Fibroblast of villous mesenchyme (primary cell): ENCODE measurements at places on chromosomes 12 and 14.

DNA sequence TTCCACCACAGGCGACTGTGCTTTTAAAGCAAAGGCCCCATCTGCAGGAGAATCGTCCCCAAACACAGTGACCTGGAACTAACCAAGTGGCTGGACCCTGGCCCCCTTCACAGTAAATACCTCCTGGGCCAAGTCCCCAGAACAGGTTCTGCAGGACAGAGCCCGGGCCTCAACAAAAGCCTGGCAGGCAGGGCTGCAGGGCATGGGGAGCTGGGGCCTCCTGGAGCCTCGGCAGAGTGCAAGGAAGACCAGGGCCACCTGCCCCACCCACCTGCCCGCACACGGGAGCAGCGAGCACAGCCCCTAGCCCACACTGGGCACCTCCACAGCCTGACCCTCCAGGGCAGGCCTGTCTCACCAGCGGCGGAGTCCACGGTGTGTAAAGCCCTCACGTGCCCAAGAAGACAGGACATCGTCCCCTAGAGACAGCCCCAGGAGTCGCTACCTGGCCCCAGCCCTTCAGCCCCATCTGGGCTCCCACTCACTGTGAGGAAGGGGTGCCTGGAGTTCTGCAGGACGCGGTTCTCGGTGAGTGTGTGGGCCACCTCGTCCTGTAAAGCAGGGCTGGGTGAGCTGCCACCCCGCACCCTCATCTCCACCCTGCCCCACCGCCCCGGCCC is 21.0 kb downstream of the AKT1 start:
- no peak for DNase-seq

GRCh38 chr14:63996016-63996415 is 143.2 kb downstream of the SYNE2 start:
- DNase-seq, result no peak

DNA sequence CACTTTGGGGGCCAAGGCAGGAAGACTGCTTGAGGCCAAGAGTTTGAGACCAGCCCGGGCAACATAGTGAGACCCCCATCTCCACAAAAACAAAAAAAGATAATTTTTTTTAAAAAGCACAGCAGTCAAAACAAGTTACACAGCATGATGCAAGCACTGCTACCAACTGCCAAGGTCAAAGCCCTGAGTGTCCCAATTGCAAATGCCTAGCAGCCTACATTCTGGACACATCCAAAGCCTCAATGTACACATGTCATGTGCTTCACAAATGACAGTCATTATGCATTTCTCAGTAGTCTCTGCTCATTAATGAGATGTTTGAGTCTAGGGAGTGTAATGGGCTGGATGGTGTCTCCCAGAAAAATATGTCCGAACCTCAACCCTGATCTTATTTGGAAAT is 113.7 kb upstream of the CCND2 start:
- DNase-seq, result no peak

DNA sequence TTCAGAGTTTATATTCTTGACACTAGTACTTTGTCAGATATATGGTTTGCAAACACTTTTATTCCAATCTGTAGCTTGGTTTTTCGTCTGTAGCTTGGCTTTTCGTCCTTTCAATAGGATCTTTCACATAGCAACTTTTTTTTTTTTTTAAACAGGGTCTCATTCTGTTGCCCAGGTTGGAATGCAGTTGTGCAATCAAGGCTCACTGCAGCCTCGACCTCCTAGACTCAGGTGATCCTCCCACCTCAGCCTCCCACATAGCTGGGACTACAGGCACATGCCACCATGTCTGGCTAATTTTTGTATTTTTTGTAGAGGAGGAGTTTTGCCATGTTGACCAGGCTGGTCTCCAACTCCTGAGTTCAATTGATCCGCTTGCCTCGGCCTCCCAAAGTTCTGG is 460.4 kb upstream of the SOX5 start:
- DNase-seq, result no peak

DNA sequence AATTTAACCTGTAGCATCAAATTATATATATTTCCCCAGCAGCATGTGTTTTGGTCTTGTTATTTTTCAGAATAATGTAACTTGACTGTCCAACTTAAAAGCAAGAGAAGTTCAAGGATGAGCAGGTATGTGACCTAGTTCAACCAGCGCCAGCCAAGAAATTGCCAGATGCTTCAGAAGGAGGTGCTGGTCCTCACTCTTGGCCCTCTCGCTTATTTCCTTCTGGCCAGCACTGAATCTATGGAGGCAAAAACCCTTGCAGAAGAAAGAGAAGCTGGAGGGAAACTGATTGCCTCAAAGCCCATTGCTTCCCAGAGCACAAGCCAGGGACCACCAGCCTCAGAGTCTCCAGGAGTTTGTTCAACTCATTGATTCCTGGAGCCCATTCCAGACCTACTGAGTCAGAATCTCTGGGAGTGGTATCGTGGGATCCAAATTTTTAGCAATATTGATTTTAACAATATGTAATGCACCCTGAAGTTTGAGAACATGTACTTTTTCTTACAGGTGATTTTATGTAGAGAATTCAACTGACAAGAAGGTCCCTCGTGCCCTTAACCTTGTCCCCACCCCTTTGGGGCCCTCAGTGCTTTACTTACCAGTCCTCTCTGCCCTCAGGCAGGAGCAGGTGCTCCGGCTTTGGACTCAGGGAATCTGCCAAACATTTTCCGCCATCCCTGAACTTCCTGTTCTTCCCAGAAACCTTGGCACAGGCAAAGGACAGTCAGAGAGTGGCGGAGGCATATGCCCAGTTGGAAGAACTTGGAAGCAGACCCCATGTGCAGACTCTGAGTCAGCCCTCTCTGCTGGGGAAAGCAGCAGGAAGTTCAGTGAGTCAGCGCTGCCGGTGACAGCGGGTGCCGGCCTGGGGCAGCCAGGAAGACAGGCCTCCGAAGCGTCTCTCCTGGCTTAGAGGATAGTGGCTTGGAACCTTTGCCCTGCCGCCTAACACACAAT is 10.4 kb downstream of the BEST3 start:
- DNase-seq, result peak; percentile 85

DNA sequence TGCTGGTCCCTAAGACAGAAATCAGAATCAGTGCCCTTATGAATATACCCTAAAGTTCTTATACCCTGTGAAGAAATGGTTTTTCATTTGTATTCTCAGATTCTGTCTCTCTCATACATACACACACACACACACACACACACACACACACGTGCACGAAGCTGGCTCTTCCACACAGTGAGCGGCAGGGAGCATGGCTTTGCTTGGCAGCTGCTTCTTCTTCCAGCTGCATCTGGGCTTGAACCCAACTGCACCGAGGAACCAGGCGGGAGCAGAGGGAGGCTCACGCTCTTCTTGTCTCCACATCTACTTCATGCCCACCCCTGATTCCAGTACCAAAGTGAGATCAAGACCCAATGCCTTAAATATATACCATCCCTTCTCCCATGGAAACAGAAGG is 19.4 kb downstream of the GRIN2B start:
- no peak for DNase-seq

GRCh38 chr12:107135177-107135576 is 41.8 kb upstream of the CRY1 start:
- DNase-seq, result no peak

- DNase-seq, result peak; percentile 37
Observed at GRCh38 chr14:99393059-99393655, 87.5 kb downstream of the SETD3 start.

- DNase-seq, result no peak
Observed at GRCh38 chr14:67663633-67664032, 10.8 kb downstream of the VTI1B start.

DNA sequence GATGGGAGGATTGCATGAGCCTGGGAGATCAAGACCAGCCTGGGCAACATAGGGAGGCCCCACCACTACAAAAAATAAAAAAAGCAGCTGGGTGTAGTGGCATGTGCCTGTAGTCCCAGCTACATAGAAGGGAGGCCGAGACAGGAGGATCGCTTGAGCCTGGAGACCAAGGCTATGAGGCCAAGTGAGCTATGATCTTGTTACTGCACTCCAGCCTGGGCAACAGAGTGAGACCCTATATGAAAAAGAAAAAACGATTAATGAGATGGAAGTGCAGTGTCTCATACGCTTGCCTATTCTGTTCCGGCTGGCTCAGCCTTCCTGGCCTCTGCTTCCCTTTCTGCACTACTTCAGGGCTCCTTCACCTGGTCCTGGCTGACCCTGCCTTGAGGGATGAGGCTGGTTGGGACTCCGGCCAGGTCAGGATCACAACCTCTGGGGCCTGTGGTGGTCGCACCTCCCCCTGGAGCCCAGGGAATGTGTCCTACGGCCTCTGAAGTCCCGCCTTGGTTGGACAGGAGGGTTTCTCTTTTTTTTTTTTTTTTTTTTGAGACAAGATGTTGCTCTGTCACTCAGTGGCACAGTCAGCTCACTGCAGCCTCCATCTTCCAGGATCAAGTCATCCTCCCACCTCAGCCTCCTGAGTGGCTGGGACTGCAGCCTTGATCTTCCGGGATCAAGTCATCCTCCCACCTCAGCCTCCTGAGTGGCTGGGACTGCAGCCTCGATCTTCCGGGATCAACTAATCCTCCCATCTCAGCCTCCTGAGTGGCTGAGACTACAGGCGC is 10.7 kb downstream of the TEDC1 start:
- no peak for DNase-seq
